Dermis microvascular lymphatic vessel endothelial cell (primary cell): ENCODE measurements at places on chromosomes 12 and 14. TPM values are rescaled to one million over a fixed set of nuclear protein-coding genes. Genes with fewer than 3 reads are reported as not detected.

SELPLG gene
- 0.13 and 0.26 TPM in 2 replicates for total RNA-seq

GRCh38 chr12:104290320-104290719 lies 13.2 kb upstream of the EID3 start:
- DNase-seq = no peak

DNA sequence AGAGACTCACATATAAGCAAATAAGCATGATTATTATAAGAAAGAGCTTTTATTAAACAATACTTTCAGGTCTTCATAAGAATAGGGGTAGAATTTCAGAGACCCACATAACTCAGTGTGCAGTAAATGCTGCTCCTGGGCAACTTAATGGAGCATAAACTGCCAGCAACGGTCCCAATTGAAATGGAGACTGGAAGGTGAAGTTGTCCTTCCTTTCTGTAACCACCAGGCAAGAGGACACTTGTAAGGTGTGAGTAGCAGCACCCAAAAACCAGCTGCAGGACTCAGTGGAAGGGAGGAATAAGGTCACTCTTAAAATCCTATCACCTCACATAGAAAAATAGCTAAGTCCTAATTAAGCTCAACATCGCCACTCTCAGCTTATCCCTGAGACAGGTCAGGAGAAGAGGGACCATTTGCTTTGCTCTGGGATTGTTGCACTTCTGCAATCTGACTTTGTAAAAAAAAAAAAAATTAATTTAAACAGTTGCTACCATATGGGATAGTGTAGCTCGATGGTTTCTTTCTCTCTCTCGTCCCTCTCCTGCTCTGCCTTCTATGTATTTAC lies 22.7 kb upstream of the LTA4H start:
- DNase-seq = no peak

- DNase-seq = no peak
These were observed 249.9 kb upstream of the RGS6 start for GRCh38 chr14:71682337-71682736.

- DNase-seq = no peak
These were observed 49.7 kb downstream of the JAG2 start for GRCh38 chr14:105118646-105119407.

DNA sequence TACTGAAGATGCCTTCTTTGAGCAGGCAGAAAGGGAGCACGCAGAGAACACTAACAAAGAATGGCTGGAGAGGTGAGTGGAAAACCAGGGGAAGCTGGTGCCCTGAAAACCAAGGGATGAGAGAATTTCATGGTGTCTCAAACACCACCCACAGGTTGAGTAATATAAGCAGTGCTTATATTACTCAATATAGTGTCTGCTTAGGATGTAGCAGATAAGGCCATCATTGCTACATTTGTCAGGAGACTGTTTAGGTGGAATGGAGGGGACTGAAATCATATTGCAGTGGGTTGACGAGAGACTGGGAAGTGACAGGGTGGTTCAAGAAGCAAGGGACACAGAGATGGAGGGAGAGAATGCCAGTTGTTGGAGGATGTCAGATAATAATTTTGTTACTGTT lies 20.6 kb downstream of the PKP2 start:
- no peak for DNase-seq
